H9 (cell line): ENCODE measurements at places on chromosomes 12 and 14. TPM values are rescaled to one million over a fixed set of nuclear protein-coding genes. Genes with fewer than 3 reads are reported as not detected.
A peak's percentile ranks its signal among the peaks of the same experiment; 100 is the strongest.

DNA sequence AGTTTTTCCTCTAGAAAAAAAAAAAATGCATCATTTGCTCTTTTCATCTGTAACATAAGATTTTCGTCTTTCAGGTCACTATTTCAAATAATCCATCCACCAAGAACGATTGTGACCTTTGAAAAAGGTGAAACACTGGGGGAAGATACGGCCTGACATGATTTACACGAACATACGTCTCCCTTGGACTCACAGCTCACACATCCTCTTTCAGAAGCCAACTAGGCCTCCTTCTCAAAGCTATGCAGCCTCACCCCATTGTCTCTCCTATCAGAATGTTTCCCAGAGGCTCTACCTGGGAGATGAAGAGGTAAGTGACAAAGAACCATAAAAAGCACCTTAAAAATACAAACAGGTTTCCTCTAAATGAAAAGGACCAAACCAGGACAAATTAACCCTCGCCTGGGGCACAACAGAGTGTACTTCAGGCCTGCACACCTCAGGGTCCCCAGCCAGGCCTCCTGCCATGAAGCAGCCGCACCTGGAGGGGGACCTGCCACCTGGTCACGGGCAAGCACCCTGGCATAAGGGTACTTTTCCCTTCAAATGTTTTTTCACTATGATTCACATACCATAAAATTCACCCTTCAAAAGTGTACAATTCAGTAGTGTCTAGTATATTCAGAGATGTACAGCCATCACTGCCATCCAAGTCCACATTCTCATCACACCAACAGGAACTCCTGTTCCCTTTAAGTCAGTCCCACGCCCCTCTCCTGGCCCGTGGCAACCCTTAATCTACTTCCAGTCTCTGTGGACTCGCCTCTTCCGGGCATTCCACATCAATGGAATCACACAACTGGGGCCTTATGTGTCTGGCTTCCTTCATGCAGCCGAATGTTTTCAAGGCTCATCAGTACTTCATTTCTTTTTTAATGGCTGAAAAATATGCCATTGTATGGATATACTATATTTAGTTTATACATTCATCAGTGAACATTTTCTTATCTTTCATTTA, 5.4 kb downstream of the SLC15A4 start:
- H3K27me3 ChIP-seq, result no peaks in the 10 kb centered on the region
- no peak overlapping the region for H3K27ac ChIP-seq
- no peak overlapping the region for H3K4me3 ChIP-seq
- H3K36me3 ChIP-seq, result peaks cover 24% of the 10 kb centered on the region; the same call in 2 of the 3 replicates

GRCh38 chr12:79883216-79883615, 51.7 kb downstream of the PPP1R12A start:
- no peak overlapping the region for H3K27ac ChIP-seq
- H3K4me1 ChIP-seq, result no peaks in the 10 kb centered on the region

GRCh38 chr12:121724925-121725324, 12.4 kb downstream of the TMEM120B start:
- H3K36me3 ChIP-seq, result peaks cover 18% of the 10 kb centered on the region
- H3K4me1 ChIP-seq, result no peaks in the 10 kb centered on the region

- H3K27ac ChIP-seq, result no peak overlapping the region
- H3K27me3 ChIP-seq, result no peaks in the 10 kb centered on the region
- H3K4me3 ChIP-seq, result no peak overlapping the region; the same call in 2 of the 3 replicates
- H3K4me1 ChIP-seq, result peaks cover 6% of the 10 kb centered on the region; the same call in 1 of the 2 replicates
Measured at GRCh38 chr12:115891556-115892164, 385.8 kb downstream of the MED13L start.

- H3K36me3 ChIP-seq, result no peaks in the 10 kb centered on the region
- no peaks in the 10 kb centered on the region for H3K27me3 ChIP-seq
- no peak overlapping the region for H3K27ac ChIP-seq
- peaks cover 8% of the 10 kb centered on the region; the same call in 1 of the 2 replicates for H3K4me1 ChIP-seq
Measured at GRCh38 chr14:79436335-79436734, 775.0 kb downstream of the DIO2 start.

DNA sequence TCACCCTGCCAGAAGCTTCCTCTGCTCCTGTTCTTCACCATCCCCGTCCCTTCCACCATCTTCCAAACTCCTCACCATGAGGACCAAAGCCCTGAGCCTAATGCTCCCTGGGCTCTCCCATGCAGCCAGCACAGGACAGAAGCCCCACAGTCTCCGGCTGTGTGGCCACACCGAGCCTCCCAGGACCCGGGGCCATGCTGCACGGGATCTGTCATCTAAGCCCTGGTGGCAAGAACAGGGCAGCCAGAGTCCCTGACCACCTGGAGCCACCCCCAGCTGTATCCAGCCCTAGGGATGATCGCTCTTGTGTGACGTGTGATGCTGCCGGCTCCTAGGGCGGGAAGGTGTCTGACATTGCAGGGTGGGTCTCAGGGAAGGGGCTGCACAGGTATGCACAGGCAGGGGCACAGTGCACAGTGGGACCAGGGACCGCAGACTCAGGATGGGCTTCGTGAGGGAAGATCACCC, 8.1 kb downstream of the TMEM179 start:
- H3K4me3 ChIP-seq, result no peak overlapping the region
- no peaks in the 10 kb centered on the region for H3K36me3 ChIP-seq
- H3K27ac ChIP-seq, result no peak overlapping the region
- H3K4me1 ChIP-seq, result no peaks in the 10 kb centered on the region
- H3K27me3 ChIP-seq, result no peaks in the 10 kb centered on the region

The OR6C2 gene
- total RNA-seq, result not detected in 2 replicates

The PIANP gene
- 5.2 and 6.6 TPM in 2 replicates for total RNA-seq

DNA sequence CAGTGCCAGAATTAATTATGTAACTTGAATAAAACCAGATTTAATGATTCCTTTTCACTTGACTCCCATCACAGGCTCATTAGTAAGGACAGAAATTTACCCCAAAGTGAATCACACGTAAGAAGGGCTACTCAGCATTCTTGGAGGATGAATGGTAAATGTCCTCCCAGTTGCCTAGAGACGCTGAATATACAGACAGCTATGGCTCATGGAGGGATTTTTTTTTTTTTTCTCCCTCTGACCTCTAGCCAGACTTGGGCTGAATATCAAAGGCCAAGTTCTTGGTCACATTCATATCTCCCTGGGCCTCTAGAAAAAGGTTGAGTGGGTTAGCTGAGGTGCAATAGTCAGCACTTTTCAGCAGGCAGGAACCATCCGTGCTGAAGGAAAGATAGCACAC, 77.5 kb downstream of the PHLDA1 start:
- H3K4me3 ChIP-seq, result no peak overlapping the region
- H3K36me3 ChIP-seq, result no peaks in the 10 kb centered on the region
- H3K27me3 ChIP-seq, result no peaks in the 10 kb centered on the region
- H3K27ac ChIP-seq, result no peak overlapping the region

DNA sequence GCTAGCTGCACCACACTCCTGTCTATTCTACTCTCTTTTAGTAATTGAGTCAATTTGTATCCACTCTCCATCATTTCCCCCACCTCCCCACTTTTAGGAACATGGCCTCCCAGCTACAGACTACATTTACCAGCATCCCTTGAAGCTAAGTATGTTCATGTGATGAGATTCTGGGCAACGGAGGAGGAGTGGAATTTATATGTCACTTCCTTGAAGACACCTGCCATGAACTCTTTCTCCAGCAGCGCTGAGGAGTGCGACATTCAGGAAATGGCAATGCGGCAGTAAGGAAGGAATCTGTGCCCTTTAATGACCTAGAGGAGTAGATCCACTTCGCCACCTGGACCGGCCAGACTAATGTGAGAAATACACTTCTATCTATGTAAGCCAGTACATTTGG, 243.7 kb upstream of the DIO2 start:
- H3K4me3 ChIP-seq, result peak overlapping the region; percentile 35
- H3K27me3 ChIP-seq, result no peaks in the 10 kb centered on the region
- H3K27ac ChIP-seq, result no peak overlapping the region
- peaks cover 13% of the 10 kb centered on the region for H3K36me3 ChIP-seq
- H3K4me1 ChIP-seq, result no peaks in the 10 kb centered on the region

The SLC16A7 gene
- total RNA-seq, result 2.2 and 2.5 TPM in 2 replicates

The KCNA1 gene
- total RNA-seq, result 0.92 and 0.98 TPM in 2 replicates

GRCh38 chr14:91252871-91253794, 8.6 kb upstream of the GPR68 start:
- peaks cover 2% of the 10 kb centered on the region; the same call in 1 of the 2 replicates for H3K4me1 ChIP-seq
- H3K27ac ChIP-seq, result no peak overlapping the region
- no peaks in the 10 kb centered on the region; the same call in 1 of the 2 replicates for H3K27me3 ChIP-seq
- peak; percentile 69 for DNase-seq
- H3K4me3 ChIP-seq, result peak overlapping the region; percentile 74
- no peaks in the 10 kb centered on the region for H3K36me3 ChIP-seq

DNA sequence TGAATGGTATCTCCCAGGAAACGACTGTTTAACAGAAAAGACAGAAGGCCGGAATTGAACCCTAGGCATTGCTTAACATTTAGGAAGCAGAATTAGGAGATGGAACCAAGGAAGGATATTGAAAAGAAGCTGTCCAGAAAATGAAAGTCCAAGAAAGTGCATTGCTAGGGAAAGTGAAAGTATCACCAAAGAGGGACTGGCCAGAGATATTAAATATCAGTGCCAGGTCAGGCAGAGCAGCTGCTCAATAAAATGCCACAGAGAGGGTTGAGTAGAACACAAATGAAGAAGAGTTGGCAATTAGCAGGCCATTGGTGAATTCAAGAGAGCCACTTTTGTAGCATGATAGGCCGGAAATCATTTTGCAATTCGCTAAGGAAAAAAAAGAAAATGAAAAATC, 101.6 kb downstream of the CFAP54 start:
- no peak for DNase-seq
- H3K4me1 ChIP-seq, result no peaks in the 10 kb centered on the region
- H3K27me3 ChIP-seq, result no peaks in the 10 kb centered on the region
- peaks cover 4% of the 10 kb centered on the region; the same call in 1 of the 2 replicates for H3K36me3 ChIP-seq
- H3K4me3 ChIP-seq, result no peak overlapping the region
- H3K27ac ChIP-seq, result no peak overlapping the region

The TAS2R7 gene
- total RNA-seq, result not detected in 2 replicates

- no peak for DNase-seq
- no peaks in the 10 kb centered on the region for H3K4me1 ChIP-seq
- H3K36me3 ChIP-seq, result peaks cover 18% of the 10 kb centered on the region; the same call in 1 of the 2 replicates
- H3K4me3 ChIP-seq, result no peak overlapping the region
- no peak overlapping the region for H3K27ac ChIP-seq
Measured at GRCh38 chr14:96307434-96307833, 51.4 kb downstream of the BDKRB1 start.

The E2F7 gene
- total RNA-seq, result 24.5 and 24.6 TPM in 2 replicates

DNA sequence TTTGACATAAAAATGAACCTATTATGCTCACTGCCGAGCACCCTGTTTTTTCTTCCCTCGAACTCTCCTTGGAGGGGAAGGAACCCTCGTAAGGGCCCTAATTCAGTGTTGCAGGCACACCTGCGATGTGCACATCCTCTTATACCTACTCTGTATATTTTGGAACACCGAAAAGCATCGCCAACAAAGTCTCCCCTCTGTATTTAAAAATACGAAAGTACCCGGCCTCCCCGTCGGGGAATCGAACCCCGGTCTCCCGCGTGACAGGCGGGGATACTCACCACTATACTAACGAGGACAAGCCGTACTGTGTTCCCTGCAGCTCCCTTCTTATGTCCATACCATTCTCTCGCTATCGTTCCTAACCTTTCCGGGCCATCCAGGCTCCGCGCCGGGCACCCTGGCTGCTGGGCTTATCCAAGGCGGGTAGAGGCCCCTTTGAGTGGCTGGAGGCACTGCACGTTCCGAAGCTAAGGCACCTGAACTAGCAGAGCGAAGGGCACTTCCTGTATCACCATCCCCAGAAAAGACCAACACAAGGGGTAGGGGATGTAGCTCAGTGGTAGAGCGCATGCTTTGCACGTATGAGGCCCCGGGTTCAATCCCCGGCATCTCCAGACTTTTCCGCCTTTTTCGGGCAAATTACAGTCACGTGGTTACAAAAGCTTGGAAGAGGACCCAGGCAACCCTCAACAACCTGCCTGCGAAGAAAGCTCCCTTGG, 25.1 kb upstream of the UBC start:
- H3K27me3 ChIP-seq, result no peaks in the 10 kb centered on the region
- no peaks in the 10 kb centered on the region; the same call in 2 of the 3 replicates for H3K36me3 ChIP-seq

The CISTR gene
- total RNA-seq, result not detected in 2 replicates

- no peaks in the 10 kb centered on the region for H3K36me3 ChIP-seq
- no peaks in the 10 kb centered on the region for H3K27me3 ChIP-seq
- H3K27ac ChIP-seq, result no peak overlapping the region
Measured at GRCh38 chr14:92225731-92226130, 97.2 kb upstream of the SLC24A4 start.

The VWF gene
- total RNA-seq, result 0.17 and 0.35 TPM in 2 replicates

- H3K36me3 ChIP-seq, result no peaks in the 10 kb centered on the region
- no peak for DNase-seq
- H3K27me3 ChIP-seq, result no peaks in the 10 kb centered on the region
- H3K4me3 ChIP-seq, result no peak overlapping the region
- H3K4me1 ChIP-seq, result peaks cover 6% of the 10 kb centered on the region; the same call in 1 of the 2 replicates
- H3K27ac ChIP-seq, result no peak overlapping the region
Measured at GRCh38 chr12:3179731-3180130, 102.6 kb downstream of the TSPAN9 start.
